Glomerular endothelial cell (primary cell): ENCODE measurements at places on chromosomes 5 and 9. TPM values are rescaled to one million over a fixed set of nuclear protein-coding genes. Genes with fewer than 3 reads are reported as not detected.

DNA sequence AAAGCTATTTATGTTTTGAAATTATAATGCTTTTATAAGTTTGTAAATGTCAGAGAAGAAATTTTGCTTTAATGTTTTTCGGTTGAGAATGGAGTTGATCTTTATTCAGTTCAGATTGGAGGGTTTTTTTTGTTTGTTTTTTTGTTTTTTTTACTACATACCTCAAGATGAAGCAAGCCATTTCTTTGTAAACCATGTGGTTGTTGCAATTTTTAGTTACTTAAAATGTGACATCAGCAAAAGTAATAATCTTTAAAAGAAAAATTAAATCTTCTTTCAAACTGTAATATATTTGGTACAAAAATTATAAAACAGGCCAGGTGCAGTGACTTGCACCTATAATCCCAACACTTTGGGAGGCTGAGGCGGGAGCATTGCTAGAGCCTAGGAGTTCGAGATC lies 102.6 kb downstream of the CDC42SE2 start:
- DNase-seq = no peak

GRCh38 chr5:133758641-133759040 lies 146.3 kb upstream of the FSTL4 start:
- no peak for DNase-seq

GRCh38 chr5:95283761-95284571 lies 928 bp downstream of the MCTP1 start:
- DNase-seq = no peak

GRCh38 chr9:79233542-79233941 lies 338.2 kb upstream of the TLE4 start:
- no peak for DNase-seq

- no peak for DNase-seq
Measured at GRCh38 chr5:10701567-10702039, 59.4 kb downstream of the DAP start.

- no peak for DNase-seq
Measured at GRCh38 chr9:122827761-122828093, 661 bp downstream of the PDCL start.

- peak; percentile 88 for DNase-seq
Measured at GRCh38 chr5:56183506-56183905, 49.6 kb downstream of the ANKRD55 start.

DNA sequence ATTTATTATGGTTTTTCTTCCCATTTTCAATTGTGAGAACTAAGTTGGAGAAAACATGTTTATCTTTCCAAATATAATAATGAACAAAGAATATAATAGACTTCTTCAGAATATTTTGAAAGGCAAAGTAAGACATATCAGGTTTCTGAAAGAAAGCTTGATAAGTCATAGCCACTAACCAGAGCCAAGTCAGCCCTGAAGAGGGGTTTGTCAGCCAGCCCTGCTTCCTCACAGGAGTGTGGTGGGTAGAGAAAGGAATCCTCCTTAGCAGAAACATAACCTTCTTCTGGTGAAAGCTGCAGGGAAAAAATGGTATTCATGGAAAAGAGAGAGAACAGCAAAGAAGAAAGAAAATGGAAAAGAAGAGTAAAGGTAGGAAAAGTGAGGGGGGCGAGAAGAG lies 93.4 kb downstream of the MPDZ start:
- DNase-seq = no peak

DNA sequence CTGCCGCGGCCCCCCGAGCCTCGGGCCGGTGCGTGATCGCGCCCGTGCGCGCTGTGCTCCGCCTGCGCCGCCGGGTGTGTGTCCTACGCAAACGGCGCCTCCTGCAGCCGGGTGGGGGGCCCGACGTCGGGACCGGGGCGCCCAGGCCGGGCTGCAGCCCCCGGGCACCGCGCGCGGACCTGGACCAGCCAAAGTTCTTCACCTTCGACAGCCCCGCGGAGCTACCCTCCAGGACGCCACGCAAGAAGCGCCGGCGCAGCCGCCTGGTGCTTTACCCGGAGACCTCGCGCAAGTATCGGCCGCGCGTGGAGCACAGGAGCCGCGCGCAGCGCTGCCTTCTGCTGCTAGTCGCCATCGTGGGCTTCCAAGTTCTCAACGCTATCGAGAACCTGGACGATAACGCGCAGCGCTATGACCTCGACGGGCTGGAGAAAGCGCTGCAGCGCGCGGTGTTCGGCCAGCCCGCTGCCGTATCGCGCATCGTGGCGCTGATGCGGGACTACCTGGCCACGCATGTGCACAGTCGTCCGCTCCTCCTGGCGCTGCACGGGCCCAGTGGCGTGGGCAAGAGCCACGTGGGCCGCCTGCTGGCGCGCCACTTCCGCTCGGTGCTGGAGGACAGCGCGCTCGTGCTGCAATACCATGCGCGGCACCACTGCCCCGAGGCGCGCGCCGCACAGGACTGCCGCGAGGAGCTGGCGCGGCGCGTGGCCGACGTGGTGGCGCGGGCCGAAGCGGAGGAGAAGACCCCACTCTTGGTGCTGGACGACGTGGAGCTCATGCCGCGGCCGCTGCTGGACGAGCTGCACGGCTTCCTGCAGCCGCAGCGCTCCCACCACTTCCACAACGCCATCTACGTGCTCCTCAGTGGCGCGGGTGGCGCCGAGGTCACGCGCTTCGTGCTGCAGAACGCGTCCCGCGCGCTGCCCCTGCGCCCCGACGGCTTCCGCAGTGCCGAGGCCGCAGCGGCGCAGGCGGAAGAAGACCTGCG lies 1.5 kb downstream of the TOR4A start:
- DNase-seq = no peak

GRCh38 chr5:120037451-120037850 lies 408.1 kb downstream of the FAM170A start:
- DNase-seq = no peak

DNA sequence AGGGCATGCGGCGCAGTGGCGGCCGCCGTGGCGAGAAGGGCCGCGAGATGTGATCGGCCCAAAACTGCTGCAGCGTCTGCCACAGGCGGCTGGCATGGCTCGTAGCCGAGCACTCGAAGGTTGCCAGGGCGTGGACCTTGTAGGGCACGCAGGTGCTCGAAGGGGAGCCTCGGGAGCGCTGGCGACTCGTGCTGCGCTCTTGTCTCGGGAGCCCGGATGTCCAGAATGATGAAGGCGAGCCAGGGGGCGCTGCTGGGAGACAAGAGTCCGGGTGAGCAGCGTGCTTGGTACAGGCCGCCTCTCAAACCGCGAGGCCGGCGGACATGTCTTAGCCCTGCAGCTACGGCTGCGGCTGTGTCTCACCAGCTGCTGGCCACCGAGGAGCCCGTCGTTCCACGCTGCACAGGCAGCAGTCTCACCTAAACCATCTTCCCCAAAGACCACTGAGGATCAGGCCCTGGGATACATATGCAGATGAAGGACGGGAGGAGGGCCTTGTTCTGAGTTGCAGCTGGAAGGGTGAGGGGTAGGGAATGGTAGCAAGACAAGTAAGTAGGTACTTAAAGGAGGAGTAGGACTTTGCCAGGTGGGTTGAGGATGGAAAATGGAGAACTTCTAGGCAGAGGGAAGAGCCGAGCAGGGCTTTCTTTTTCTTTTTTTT lies 1.7 kb downstream of the CBY3 start:
- no peak for DNase-seq

DNA sequence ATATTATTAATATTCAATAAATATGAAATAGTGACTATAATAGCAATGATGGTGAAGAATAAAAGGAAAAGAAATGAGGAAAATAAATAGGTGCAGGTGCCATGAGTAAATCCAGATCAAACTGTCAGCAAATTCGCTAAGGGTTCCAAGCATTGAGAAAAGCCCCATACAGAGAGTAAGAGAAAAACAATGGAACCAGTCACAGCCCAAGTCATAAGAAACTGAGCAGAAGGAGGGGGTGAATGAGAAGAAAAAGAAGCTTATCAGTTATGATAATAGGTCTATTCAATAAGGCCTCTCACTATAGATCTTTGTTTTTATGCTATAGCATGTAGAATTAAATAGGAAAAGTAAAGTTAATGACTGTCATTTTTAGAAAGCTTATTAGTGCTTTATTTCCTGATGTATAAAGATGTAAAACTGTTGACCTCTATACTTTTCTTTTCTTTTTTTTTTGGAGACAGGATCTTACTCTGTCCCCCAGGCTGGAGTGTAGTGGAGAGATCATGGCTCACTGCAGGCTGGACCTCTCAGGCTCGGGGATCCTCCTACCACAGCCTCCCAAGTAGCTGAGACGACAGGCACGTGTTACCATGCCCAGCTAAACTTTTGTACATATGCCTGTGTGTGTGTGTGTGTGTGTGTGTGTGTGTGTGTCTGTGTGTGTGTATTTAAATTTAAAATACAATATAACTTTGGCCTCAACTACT lies 72.4 kb downstream of the FYB1 start:
- DNase-seq = no peak

GRCh38 chr9:114482593-114482992 lies 22.7 kb downstream of the WHRN start:
- DNase-seq = no peak

GRCh38 chr5:55370291-55370925 lies 62.6 kb downstream of the MTREX start:
- no peak for DNase-seq

- DNase-seq = no peak
Measured at GRCh38 chr9:99140685-99141314, 35.9 kb downstream of the TGFBR1 start.

DNA sequence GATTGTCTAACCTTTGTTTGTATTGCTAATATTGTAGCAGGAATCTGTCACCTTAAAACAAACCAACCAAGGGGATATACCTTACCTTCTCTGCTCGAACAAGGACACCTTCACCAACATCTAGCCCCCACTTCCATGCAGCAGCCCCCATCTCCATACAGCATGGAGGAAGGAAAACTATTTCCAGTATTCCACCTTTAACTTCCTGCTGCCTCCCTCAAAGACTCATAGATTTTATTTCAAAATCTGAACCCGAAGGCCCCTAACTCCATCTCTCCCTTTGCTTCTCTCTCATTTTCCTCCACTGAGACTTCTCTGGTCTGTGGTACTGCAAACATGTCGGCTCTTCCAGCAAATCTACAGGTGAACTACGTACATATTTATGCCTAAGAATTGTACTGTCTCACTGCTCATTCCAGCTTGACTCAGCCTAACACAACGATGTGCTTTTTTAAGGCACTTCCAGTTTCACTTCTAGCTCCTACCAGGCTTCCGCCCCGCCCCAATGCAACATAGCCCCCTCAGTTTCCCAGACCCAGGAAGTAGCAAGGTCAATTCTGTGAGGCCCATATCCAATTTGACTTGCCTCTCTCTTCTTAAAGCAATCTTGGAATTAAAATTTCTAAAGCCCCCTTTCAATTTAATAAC lies 70.7 kb upstream of the RNF38 start:
- no peak for DNase-seq

- DNase-seq = no peak
Measured at GRCh38 chr5:145130996-145131395, 704.1 kb downstream of the PRELID2 start.

- DNase-seq = no peak
Measured at GRCh38 chr5:128083811-128084227, 253 bp downstream of the SLC12A2 start.

GRCh38 chr9:14909961-14910805 lies at the start of gene FREM1:
TSS of gene FREM1 (minus strand) at chr9:14910428. CDS start at chr9:14868977, 41,451 bp downstream.
- DNase-seq = no peak

DNA sequence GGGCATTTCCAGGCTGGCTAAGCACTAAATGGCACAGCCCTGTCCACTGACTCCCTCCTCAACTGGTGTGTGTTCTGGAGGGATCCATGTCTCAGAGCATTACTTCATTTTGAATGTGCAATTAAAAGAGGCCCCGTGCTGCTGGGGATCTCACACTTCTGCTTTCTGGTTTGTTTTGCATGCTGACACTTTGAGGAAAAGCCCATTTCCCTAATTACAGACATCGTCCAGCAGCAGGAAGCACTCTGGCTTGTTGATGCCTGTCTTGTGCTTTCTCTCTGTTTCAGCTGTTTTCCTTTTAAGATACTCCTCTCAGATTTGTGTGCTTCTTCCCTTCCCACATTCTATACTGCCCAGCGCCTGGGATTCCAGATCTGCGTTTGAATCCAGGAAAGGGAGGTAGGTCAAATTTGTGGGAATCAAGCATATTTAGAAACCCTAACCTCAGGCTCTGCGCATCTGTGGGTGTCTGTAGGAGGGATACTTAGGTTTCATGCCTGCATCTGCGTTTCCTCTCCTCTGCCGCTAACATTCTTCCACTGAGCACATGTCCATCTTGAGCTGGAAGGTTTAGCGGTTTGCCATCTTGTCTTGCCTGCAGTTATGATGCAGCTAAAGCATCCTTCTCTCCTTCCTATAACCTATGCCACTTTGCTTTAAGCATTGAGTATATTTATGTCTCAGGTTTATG lies 25.7 kb downstream of the SYK start:
- DNase-seq = no peak

DNA sequence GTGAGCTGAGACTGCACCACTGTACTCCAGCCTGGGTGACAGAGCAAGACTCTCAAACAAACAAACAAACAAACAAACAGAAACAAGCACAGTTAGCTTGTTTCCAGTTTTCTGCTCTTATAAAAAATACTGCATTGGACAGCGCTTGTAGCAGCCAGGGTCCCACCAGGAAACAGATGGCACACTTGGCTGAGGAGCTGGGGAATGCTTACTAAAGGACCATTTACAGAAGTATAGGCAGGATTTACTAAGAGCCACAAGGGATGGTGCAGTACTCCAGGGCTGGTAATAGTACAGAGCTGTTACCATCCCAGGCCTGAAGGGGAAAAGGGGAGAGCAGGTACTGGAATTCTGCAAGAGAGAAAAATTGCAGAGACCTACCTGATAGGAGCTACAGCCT lies 5.2 kb upstream of the ANKS6 start:
- DNase-seq = no peak

DNA sequence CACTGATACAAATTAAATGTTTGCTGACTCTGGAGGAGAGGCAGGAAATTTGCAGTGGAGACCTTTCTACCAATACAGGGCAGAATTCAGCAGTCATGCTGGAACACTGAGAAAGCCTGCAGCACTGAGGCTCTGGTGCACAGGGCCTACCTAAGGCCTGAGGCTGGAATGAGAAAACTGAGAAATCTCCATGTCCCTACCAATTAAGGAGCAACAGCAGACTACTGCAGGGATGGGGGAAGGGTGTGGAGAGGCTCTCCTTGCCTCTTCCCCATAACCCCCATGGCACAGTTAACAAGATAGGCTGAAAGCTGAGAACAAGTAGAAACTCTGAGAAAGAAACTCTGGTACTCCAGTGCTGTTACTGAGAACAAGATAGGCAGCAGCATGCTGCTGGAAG lies 10.5 kb downstream of the FBXO4 start:
- no peak for DNase-seq

The GPR151 gene
- not detected in 2 replicates for total RNA-seq

The FBXL7 gene
- 26.4 and 41.9 TPM in 2 replicates for total RNA-seq

The DCTN4 gene
- 40.2 and 47.1 TPM in 2 replicates for total RNA-seq

The TMEFF1 gene
- 30.0 and 35.1 TPM in 2 replicates for total RNA-seq

The TMEM215 gene
- total RNA-seq = not detected in 2 replicates

The ADRB2 gene
- 0.70 and 2.5 TPM in 2 replicates for total RNA-seq

The GALNT10 gene
- 51.4 and 66.7 TPM in 2 replicates for total RNA-seq

The C9orf43 gene
- 0.48 and 0.53 TPM in 2 replicates for total RNA-seq

The CTXN3 gene
- total RNA-seq = not detected in 2 replicates

The REXO4 gene
- total RNA-seq = 24.9 and 25.6 TPM in 2 replicates

The MYO10 gene
- total RNA-seq = 76.9 and 167 TPM in 2 replicates

The IFNA13 gene
- total RNA-seq = not detected in 2 replicates
